ENCODE measurements at places on chromosomes 4 and X.

DNA sequence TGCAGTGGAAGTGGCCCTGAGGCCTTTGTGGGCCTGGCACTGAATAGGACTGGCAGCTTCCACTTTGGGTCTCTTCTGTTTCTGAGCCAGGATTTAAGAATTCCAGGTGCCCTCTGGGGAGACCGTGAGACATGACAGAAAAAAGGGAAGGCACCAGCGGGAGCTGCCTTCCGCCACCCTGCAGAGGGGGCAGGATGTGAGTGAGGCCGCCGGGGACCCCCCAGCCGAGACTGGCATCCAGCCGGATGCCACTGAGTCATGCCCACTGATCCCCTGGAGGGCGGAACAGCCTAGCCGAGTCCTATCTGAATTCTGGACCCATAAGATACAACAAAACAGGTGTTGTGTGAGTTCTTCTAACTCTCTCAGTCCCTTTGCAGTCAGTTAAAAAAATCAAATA, 41.3 kb downstream of the C4orf50 start:
- DNase-seq, result no peak

- DNase-seq, result peak; percentile 48
Observed at GRCh38 chrX:100643956-100644860, at the start of gene SRPX2. Gene SRPX2 (plus strand): TSS chrX:100644199. CDS start chrX:100646323, 2,124 bp downstream.

- no peak for DNase-seq
Observed at GRCh38 chrX:103776546-103776945, at the start of gene PLP1. Gene PLP1 (plus strand): TSS chrX:103776840. CDS start chrX:103776996, 156 bp downstream.

DNA sequence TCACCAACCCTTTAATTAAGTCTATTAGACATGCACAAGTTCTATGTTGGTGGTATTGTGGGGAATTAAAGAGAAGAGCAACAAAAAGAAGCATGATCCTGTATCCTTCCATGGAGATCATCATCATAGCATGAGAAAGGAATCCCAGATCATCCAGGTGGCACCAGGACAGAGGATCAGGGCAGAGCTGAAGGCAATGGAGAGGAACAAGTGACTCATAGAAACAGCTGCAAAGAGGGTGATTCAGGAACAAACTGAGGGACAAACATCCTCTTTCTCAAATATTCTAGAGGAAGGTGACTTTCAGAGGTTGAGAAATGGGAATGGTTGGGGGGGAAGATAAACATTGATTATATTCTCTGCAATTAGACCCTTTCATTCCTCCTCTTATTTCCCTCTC, 105.5 kb upstream of the OTUD4 start:
- no peak for DNase-seq

GRCh38 chrX:40996886-40997530, 88.2 kb upstream of the USP9X start:
- no peak for DNase-seq

- DNase-seq, result no peak
Observed at GRCh38 chr4:82801910-82802521, 3.4 kb upstream of the SCD5 start.

DNA sequence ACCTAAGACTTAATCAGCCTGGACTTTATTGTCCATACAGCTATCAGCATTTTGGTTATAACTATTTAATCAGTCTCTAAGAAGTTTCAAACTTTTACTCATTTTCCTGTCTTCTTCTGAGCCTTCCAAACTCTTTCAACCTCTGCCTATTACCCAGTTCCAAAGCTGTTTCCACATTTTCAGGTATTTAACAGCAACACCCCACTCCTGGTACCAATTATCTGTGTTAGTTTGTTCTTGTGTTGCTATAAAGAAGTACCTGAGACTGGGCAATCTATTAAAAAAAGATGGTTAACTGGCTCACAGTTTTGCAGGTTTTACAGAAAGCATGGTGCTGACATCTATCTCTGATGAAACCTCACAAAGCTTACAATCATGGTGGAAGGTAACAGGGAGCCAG, 195.6 kb downstream of the NPNT start:
- DNase-seq, result no peak

- DNase-seq, result no peak
Observed at GRCh38 chr4:98890702-98891455, 38.1 kb downstream of the EIF4E start.

GRCh38 chrX:18924507-18925088, 59.3 kb downstream of the PHKA2 start:
- no peak for DNase-seq

DNA sequence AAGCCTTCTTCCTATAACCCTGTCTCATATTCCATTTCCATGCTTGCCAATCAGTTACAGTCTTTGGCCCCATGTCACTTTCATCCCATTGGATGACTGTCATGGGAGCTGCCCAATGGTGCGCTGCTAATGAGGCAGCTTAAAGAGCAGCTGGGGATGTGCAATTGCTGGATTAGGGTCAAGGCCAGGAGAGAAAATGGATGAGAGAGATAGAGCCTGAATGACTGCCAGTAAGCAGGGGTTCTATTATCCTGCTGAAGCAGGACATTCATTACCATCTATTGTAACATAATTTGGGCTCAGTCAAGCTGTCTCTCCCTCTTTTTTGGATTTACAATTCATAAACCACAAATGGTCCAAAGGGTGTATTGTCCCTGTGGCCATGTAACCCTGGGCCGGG, 909.0 kb downstream of the CENPC start:
- no peak for DNase-seq

DNA sequence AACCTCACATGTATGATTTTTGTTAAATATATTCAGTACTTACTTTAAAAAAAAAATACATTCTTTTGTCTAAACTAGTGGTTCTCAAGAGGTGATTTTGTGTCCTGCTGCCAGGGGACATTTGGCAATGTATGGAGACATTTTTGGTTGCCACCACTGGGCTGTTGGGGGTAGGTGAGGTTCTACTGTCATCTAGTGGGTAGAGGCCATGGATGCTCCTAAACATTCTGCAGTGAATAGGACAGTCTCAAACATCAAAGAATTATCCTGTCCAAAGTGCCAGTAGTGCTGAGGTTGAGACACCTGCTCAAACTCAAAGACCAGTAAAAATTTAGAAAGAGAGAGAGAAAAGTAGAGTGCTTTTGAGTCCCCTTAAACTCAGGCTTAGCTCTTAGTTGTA, 32.9 kb upstream of the PGM2 start:
- no peak for DNase-seq

DNA sequence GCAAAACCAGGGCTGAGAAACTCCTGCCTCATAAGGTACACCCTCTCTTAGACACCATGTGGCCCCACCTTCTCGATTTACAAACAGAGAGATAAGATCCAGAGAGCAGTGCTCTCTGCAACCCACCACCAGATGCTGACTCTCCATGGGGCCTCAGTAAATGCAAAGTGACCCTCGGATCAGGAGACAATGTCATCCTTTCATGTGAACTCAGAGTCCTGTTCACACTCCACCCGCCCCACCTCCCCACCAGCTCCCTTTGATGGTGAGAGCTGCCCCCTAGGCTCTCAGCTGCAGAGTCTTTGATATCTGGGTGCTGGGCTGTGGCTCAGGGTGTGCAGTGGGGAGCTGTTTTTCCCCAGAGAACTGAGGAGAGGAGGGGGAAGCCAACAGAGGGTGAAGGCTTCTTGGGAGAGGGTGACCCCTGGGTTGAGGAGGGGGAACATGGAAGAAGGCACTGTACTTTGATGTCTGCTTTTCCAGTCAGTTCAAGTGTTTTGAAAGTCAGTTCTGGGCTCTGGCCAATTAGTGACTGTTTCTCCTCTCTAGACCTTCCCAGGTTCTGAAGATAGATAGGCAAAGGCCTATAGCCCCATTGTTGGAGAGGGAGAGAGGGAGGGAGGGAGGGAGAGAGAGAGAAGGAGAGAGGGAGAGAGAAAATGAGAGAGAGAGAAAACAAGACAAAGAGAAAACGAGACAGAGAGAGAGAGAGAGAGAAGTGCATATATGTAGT, 88.2 kb downstream of the SCD5 start:
- no peak for DNase-seq

DNA sequence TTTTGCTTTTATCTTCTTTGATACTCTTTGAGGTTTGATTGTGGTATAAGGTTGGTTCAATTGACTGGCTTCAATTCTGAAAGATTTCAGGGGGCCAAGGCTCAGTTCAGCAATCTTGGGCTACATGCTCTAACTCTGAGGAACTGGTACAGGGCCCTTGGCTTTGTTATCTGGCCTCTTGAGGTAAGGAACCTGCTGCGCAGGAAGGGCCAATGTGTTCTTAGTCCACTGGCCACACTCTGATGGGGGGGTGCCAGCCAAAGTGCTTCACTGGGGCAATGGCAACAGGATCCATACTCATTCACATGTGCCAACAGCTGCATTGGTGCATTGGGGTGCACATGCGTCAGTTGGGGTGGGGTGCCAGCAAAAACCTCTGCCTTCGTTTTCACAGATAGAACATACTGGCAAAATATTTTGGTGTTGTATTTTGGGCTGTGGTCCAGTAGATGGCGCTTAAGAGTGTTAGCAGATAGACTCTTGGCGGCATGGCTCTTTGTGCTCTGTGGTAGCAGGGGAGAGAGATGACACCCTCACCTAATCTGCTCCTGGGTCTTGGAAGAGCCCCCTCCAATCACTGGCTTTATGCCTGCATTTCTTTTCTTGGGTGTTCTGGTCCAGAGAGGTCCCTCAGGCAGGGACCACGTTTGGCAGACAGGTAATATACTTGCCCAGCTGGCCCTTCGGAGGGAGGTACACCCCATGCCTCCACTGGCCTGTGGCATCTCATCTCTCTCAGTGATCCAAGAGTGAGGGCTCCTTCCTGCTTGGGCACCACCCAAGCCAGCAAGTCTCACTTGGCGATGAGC, 42.9 kb downstream of the NDST3 start:
- DNase-seq, result no peak

DNA sequence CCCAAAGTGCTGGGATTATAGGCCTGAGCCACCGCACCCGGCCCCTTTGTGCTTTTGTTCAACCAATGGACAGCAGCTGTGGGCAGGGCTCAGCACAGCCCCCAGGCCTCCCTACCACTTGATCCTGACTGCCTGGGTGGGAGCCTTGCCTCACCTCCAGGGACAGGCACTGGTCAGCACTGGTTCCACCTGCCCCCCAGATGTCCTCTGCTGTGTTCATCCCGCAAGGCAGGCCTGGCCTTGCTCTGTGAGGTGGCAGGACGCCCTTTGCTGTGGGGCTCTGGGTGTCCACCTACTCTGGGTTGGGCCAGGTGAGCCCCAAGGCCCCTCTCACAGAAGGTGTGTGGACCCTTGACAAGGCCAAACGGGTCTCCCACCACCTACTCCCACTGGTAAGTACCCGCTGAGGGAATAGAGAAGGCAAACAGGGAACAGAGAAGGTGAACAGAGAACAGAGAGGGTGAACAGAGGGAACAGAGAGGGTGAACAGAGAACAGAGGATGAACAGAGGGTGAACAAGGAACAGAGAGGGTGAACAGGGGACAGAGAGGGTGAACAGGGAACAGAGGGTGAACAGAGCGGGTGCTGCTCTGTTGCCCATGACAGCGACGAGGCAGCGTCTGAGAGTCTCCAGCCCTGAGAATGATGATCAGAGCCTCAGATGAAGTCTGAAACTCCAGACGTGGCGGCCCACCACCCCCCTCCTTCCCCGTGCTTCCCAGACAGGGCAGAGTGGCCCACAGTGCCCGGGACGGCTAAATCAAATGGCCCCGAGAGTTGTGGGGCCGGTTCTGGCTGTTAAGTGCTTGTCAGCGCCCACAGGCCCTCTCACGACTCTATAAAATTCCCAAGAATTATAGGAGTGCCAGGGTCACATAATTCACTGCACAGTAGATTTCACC, 55.0 kb upstream of the NKX1-1 start:
- no peak for DNase-seq

DNA sequence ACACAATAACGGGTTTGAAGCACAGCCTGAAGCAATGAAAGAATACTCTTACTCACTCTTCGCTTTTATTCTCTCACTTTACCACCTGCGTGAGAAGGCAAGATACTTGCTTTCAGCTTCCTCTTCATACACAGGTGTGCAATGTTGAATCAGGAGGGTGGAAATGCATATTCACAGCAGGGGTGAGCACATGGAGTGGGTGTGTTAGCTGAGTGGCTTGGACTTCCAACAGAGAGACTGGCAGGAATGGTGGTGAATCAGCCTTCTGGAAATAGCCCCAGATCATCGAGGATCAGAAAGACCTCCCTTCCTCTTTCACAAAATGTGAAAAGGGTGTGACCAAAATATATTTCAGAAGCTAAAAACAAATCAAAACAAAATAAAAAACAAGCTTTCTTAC, 521.2 kb downstream of the STIM2 start:
- DNase-seq, result no peak

- no peak for DNase-seq
Observed at GRCh38 chr4:106671716-106672115, 303.1 kb upstream of the GIMD1 start.

DNA sequence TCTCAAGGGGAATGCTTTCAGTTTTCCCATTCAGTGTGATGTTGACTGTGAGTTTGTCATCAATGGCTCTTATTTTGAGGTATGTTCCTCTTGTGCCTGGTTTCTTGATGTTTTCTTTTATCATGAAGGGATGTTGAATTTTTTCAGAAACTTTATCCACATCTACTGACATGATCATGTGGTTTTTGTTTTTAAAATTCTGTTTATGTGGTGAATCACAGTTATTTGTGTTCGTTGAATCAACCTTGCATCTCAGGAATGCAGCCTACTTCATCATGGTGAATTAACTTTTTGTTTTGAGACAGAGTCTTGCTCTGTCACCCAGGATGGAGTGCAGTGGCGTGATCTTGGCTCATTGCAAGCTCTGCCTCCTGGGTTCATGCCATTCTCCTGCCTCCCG, 263.1 kb upstream of the KLF3 start:
- DNase-seq, result no peak

DNA sequence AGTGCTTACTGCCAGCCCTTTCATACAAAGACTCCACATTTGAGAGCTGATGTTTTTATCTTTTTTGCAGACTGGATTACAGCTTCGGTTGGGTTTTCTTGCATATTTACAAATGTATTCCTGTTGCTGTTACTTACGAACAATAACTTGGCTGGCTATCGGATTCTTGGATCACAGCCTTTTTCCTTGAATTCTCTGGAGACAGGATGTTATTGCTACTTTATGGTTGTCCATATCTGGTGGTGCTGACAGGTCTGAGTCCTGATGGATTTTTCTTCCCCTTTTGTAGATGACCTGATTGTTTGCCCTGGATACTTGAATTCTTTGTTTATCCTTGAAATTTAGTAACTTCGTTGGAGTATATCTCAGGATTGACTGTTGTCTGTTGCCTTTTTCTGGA, 77.7 kb downstream of the PDK3 start:
- no peak for DNase-seq

DNA sequence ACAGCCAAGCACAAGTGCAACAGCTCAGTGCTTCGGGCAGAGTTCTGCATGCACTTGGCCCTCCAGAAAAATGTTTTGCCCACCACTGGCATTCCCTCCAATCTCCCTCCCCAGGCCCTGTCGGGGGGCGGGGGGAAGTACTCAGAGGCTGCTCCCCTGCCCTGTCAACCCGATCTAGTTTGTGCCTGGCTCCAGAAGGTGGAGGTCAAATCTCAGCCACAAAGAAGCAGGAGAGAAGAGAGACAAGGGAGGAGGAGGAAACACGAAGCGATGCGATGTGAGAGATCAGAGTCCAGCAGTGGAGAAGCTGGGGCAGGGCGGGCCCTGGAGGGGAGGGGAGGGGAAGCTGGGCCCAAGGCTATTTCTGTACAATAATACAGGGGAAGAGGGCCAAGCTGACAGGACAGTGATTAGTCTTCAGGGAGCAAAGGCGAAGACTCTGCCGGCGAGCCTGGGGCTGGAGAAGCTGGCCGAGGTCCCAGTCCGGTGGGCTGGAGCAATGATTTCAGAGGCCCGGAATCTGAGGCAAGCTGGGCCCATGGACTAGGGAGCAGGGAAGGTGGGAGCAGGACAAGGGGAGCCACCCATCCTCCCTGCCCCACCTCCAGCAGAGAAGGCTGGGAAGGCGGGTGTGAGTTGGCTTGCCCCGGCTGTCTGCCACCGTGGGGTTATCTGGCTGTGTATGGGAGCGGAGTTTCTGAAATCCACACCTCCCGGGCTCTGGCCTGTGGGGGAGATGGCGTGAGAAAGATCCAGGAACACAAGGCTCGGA, 167.1 kb downstream of the EFNB1 start:
- peak; percentile 74 for DNase-seq

All from ovary (tissue), 10 donors.